Osteocyte (in vitro differentiated cells): ENCODE measurements at places on chromosomes 2 and 18. TPM values are rescaled to one million over a fixed set of nuclear protein-coding genes. Genes with fewer than 3 reads are reported as not detected.

- no peak for DNase-seq
These were observed 2.3 kb downstream of the PKDCC start for GRCh38 chr2:42050010-42050702.

DNA sequence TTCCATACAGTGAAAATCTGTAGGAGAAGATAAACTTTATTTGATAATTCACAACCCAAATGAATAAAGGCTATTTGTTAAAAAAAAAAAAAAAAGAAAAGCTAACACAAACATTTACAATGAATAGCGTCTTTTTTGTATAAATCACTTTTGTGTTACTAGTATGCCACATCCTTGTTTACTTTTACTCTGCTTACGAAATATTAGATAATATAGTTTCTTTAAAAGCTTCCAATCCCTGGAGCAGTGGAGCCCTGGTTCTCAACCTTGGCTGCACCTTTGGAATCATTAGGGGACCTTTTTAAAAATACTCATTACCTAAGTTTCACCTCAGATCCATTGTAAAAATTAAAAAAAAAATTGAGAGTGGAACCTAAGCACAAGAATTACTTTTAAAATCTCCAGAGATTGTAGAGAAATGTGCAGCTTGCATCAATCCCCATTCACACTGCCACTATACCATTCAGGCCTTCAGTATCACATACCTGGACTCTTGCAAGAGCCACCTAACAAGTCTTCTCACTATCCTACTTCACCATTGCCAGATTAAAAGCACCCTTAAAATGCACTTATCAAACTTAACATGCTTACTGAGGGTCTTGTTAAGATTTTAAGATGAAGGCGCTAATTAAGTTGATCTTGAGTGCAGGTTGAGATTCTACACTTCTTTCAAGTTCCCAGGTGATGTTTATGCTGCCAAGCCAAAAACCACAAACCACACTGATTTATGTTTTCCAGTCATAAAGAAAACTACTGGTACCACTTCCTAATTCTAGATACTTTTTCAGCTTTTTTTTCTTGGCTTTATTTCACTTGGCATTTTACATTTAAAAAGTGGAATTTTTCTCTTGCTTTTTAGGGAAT lies 59.7 kb upstream of the ZC3H15 start:
- DNase-seq, result no peak

DNA sequence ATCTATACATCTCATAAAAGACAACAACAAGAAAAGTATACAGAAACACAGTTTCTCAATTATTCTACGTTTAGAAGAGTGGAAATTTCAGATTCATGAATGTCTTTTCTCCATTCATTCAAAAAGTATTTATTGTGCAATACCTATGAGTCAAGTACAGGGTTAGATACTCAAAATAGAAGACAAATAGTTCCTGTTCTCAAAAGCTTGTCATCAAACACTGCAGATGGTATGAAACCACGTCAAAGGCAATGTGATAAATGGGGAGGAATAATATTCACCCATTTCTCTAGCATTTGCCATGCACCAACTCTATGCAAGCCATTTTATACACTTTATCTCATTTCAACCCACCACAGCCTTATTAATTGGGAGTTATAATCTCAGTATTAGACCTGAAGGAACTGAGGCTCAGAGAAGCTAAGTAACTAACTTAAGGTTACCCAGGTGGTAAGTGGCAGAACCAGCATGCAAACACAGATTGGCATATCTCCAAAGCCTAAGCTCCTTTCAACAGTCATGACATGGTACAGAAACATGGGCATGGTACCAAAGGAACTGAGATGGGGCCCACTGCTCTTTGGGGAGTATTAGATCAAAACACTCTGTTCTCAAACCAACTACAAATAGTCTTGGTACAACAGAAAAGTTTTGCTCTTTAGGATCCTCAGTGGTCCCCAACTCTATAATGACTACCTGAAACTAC lies 67.2 kb upstream of the NPAS2 start:
- DNase-seq, result no peak

- no peak for DNase-seq
These were observed 342.7 kb downstream of the RND3 start for GRCh38 chr2:150144546-150145298.

GRCh38 chr2:235300368-235301201 lies 193.3 kb upstream of the AGAP1 start:
- peak; percentile 84 for DNase-seq

GRCh38 chr2:74817304-74817675 lies 16.6 kb upstream of the HK2 start:
- DNase-seq, result no peak

FN1 gene
- 16,854 and 18,487 TPM in 2 replicates for total RNA-seq

NEUROD1 gene
- not detected in 2 replicates for total RNA-seq

SCYGR6 gene
- not detected in 2 replicates for total RNA-seq

ANO7 gene
- 1.3 TPM in 2 replicates for total RNA-seq

LOXL3 gene
- total RNA-seq, result 58.1 and 62.1 TPM in 2 replicates
